ENCODE measurements at places on chromosomes 6 and 20.

DNA sequence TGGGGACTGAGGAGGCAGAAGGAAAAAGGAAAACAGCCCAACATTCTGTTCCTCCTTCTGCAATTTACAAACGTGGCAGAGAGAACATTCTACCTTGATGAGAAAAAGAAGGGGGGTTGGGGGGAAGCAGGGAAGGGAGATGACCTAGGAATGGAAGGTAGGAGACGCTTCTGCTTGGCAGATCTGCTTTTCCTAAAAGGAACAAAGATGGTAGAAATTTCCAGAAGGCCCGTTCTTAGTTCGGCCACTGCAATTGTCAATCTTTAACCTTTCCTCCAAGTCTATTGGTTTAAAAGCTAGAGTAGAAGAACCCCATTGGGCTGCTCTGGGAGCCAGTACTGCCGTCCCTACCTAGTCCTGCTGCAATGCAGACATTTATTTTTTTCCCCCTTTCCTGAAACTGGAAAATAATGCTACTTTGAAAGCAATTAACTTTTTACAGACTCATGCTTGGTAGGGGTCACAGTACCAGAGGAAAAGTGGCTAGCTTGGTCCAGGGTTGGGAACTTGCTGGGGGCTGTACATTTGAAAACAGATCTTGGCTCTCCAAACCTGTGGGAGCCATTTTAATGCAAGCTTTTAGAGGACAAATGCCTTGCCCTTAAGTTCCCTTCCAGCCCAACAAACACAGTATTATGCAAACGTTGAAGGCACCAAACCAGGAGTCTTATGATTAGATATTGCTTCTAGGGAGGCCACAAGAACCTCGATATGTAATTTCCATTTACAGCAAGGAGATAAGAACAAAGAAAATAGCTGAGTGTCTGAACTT is 2.6 kb downstream of the ZMYND8 start:
- no peak for DNase-seq

DNA sequence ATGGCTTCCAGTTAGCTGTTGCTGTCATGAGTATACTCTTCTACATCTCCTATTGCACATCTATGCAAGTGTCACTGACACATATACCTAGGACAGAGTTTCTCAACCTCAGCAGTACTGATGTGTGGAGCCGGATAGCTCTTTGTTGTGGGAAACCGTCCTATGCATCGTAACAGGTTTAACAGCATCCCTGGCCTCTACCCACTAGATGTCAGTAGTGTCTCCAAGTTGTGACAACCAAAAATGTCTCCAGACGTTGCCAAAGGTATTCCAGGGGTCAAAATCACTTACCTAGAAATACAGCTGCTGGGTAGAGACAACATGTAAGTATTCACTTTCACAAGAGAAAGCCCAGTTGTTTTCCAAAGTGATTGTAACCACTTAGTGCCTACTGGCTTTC is 637.6 kb downstream of the RNF144B start:
- no peak for DNase-seq

GRCh38 chr6:30875244-30876038 is 8.9 kb upstream of the DDR1 start:
- DNase-seq: no peak

DNA sequence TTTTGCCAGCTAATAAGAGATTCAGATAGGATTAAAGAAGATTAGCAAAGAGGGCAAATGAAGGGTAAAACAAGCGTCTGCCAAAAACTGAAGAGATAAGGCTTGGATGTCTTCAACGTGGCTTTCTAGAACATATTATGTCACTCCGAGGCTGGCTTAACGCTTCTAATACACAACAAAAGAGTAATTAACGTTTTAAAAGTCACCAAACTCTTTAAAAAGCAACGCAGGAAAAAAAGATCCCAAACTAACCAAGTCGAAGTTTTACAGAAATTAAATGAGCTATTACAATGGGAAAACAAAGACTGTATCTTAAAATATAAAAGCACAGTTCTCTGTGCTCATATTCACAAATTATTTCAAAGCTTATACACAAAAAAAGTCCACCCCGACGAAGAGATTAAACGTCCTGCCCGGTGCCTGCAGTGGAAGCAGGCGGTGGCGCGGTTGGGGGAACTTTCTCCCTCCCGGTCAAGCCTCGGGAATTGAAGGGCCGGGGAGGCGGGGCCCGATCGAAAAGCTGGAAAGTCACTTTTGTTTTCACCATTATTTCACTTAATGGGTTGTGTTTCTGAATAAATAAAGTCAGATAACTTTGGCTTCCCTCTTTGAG is 1.2 kb downstream of the MAK start:
- DNase-seq: no peak

- no peak for DNase-seq
These were observed 20.2 kb downstream of the NAPB start for GRCh38 chr20:23401051-23401450.

GRCh38 chr6:86832686-86833085 is 104.6 kb upstream of the HTR1E start:
- DNase-seq: no peak

- no peak for DNase-seq
These were observed 26.8 kb upstream of the FAM184A start for GRCh38 chr6:119105282-119105681.

DNA sequence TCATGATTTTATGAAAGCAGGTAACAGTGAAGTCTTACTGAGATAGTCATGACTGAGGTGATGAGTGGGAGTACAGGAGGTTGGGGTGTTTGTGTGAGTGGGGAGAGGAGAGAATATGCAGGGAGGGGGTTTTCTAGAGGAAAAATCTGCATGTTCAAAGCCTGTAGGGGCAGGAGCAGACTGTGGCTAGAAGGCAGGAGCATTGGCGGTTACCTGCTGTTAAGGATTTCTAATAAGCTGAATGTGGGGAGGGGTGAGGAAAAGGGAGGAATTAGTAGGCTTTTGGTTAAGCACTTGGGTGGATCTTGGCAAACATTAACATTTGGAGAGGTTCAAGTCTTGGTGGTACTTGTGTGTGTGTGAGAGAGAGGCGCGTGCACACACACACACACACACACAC is 70.8 kb downstream of the EYA4 start:
- DNase-seq: no peak

GRCh38 chr6:147407571-147407970 is 100.9 kb upstream of the SAMD5 start:
- DNase-seq: no peak

- no peak for DNase-seq
These were observed 133.1 kb upstream of the COL21A1 start for GRCh38 chr6:56380476-56380875.

DNA sequence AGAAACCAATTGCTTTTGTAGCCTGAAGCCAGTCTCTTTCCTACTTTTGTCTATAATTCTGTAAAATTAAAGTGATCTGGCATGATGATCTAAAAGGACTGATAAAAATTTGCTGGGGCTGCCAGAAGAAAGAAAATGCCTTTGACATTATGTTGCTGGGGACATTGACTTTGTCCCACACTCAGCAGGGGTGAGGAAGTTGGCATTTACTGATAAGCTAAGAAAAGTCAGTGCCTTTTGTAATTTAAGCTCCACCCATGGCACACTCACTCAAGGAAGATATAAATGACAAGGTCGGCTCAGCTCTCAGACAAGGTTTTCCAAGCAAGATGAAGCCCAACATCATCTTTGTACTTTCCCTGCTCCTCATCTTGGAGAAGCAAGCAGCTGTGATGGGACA is at the start of gene SEMG1:
TSS of gene SEMG1 (plus strand) at position 309 of the 400 bp plus-strand sequence. CDS start at position 330, 21 bp downstream.
- no peak for DNase-seq

GRCh38 chr6:31622684-31623091 is 2.2 kb downstream of the PRRC2A start:
- no peak for DNase-seq

DNA sequence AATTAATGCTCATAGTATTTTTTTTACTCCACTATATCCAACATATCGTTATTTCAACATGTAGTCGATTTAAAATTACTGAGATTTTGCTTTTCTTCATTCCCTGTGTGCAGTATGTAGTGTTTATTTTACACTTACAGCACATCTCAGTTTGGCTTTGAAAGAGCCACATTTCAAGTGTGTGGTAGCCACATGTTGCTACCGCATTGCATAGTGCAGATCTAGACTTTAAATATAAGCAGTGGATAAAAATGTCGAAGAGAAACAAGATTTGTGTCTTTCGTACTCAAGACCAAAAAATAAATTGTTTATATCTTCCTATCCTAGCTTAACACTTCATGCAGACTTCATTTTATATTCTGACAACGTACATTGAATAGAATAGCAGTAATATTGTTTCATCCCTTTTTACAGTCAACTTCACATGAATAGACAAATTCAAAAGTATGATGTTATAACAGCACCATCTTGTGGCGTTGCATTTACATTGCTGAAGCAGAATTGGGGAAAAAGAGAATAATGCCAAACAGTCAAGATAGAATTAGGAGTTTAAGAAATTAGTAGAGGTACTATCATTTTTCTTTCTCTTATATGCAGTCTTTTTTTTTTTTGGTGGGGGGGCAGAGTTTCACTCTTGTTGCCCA is 29.9 kb downstream of the FBXO5 start:
- no peak for DNase-seq

DNA sequence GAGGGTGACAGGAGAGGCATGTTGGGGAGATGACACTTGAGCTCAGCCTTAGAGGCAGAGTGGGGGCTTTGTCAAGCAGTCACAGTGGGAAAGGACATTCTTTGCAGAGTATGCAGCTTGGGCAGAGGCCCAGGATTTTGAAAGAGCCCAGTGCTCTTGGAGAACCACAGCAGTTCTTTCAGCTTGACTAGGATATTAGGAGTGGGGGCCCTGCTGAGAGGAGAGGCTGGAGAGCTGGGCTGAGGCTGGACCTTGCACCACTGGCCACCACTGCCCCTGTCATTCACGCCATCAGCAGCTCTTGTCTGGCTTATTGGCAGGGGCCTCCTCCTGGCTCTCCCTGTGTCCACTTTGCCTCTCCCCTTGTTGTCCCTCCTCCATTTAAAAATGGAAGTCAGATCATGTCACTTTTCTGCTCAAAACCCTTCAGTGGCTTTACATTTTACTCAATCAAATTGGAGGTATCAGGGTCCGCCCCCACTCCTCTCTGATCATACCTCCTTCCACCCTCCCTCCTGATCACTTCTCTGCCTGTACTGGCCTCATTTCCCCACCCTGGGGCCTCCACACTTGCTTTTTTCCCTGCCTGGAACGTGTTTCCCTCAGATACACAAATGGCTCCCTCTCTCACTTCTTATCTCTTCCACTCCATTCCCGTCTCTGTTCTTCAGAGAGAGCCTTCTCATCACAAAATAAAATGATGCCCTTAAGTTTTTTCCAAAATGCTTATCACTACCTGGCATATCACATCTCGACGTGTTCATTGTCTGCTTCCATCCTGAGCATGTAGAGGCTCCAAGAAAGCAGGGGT is 10.5 kb downstream of the MANBAL start:
- no peak for DNase-seq

GRCh38 chr20:38874460-38875174 is 51.6 kb upstream of the FAM83D start:
- DNase-seq: no peak

GRCh38 chr6:6260196-6260722 is 60.2 kb downstream of the F13A1 start:
- no peak for DNase-seq

DNA sequence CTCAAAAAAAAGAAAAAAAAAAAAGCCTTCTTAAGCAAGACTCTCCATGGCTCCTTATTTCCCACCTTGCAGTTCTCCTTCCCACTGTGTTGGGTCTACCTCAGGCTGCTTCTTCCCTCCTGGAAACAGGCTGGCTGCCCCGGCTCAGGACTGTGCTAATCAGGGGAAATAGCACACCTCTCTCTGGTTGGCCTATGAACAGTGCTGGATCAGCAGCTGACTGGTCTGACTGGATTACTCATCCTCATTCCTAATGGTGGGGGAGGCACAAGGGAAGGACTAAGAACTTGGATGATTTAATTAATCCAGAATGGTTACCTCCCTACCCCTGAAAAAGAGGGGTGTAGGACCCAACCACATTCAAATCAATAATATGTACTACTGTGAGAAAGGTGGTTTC is 3.9 kb upstream of the SRSF3 start:
- DNase-seq: no peak

DNA sequence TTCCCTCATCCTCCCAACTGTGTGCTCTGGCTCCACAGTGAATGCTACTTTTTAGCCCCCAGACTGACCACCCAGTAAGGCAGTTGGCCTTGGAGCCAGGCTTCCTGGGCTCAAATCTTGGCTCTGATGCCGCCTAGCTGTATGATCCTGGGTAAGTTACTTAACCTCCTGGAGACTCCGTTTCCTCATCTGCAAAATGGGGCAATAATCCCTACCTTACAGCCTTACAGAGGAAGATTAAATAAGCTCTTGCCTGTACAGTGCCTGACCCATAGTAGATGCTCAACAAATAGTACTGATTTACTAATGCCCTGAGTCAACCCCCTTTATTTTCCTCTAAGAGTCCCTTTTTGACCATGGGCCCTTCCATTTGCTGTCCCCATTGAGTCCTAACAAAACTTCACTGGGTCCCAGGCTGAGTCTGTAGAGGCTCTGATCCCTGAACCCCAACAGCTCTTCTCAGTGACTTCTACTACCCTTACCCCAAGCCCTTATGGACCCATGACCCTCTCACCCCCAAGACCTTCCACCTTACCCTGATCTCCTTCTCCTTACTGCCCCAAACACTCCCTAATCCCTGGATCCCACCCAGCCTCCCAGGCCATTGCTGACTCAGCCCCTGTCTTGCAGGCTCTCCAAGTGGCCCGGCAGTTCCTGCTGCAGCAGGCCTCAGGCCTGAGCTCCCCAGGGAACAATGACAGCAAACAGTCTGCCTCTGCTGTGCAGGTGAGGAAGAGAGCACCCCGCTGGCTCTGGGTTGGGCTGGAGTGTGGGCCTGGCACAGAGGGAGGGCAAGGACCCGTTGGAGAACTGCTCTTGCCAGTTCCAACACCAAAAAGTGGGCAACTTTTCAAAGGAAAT is 31.4 kb downstream of the FOXP4 start:
- DNase-seq: no peak

DNA sequence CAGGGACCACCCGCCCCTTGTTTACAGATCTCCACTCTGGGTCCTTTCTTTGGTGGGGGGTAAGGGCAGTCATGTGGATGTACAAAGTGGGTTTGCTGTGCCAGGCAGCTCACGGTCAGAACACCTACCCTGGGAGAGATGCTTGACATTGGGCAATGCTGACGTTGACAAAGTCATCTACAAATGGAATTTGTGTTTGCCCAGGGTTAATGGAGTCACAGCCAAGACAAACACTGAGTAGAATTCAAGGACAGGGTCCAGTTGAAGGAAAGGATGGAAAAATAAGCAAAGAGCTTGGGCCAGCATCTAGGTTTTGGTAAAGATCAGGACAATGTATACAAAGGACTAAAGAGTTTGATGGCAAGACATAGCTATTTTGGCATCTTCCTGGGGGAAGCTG is 54.7 kb downstream of the MOCS1 start:
- DNase-seq: no peak

- DNase-seq: no peak
These were observed 392.2 kb upstream of the MARCKS start for GRCh38 chr6:113464960-113465359.
